ENCODE measurements at places on chromosomes 16 and 17.

- DNase-seq: no peak
These were observed 14.4 kb downstream of the SDR42E1 start for GRCh38 chr16:81996664-81997509.

DNA sequence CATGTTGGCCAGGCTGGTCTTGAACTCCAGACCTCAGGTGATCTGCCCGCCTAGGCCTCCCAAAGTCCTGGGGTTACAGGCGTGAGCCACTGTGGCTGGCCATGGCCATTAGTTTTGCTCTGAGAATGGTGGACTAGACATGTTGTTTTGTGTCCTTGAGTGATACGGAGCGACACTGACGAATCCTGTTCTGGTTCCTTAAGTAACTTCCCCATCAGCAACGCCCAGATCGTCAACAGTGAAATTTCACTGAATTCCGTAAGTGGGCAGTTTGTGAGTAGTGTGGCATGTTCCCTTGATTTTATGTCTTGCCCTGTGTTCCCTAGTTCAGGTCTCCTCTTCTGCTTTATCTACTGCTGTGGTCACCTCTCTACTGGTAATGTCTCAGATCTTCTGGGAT lies 67.4 kb downstream of the SNX29 start:
- no peak for DNase-seq

DNA sequence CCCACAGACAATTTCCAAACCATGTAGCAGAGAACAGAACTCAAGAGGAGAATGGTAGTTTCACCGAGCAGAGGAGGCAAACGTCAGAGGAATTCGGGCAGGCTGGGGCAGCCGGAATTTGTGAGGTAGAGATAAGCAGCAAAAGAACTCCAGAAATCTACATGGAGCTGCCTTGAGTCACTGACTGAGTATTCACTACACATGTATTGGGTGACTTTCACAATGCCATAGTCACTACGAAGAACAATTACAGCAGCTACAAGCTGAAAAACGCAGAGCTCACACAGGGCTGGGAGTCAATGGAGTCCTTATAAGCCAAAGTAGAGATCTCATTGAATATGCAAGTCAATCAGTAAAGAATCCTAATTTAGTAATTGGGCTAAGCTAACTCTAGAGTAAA lies 13.4 kb downstream of the CMC2 start:
- no peak for DNase-seq

DNA sequence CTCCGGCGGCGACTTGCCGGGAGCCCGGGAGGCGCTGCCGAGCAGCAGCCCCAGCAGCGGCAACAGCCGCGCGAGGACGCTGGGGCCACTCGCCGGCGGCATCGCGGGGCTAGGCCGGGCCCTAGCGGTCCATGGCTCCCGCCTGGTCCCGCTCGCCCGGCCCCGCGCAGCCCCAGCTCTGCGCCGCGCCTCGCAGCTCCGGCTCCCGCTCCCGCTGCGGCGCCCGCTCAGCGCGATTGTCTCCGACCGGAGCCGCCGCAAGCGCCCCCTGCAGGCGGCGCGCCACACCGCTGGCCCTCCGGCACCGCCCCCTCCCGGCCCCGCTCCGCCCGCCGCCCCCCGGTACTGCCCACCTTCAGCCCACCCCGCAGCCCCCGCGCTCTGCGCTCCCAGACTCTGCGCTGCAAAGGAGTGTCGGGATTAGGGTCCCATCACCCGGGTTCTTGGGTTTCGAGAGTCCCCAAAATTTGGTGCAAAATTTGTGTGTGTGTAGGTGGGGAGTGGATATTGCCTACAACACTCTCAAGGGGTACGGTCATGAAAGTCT lies at the start of gene FAM171A2:
FAM171A2 (minus strand) TSS at position 241 of the 547 bp plus-strand sequence; CDS start at position 102, 139 bp downstream.
- peak; percentile 34 for DNase-seq

DNA sequence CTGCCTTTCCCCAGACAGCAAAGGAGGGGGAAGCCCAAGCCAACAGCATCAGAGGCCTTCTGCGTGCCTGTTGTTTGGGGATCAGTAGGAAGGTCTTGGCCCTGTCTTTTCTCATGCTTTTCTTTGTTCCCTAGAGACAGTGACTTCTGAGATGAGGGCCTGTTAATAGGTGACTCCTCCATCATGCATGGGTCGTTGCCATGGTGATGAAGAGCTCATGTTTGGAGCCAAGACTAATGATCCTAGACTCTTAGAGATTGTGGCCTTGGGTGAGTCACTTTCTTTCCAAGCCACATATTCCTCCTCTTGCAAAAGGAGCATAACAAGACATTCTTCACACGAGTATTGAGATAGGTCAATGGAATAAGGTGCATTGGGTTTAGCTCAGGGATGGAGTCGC lies 201.1 kb upstream of the ASIC2 start:
- no peak for DNase-seq

All from activated naive CD8-positive, alpha-beta T cell treated with anti-CD3 and anti-CD28 coated beads, Interleukin-2, amount 50 U/mL, for 16 hours (primary cell).